Retina (tissue), 1 donor: ENCODE measurements at places on chromosomes 7 and 10.

- DNase-seq = no peak
These were observed 4.8 kb downstream of the ADCK2 start for GRCh38 chr7:140677496-140677895.

GRCh38 chr7:89994483-89994882 lies 159.8 kb upstream of the STEAP1 start:
- DNase-seq = no peak

DNA sequence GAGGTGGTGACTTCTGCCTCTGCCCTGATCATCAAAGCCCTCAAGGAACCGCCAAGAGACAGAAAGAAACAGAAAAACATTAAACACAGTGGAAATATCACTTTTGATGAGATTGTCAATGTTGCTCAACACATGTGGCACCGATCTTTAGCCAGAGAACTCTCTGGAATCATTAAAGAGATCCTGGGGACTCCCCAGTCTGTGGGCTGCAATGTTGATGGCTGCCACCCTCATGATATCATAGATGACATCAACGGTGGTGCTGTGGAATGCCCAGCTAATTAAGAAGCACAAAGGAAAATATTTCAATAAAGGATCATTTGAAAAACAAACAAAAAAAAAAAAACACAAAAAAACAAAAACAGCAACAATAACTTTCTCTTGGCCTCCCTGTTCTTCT lies 59.5 kb upstream of the TOMM7 start:
- DNase-seq = no peak

GRCh38 chr7:27939893-27940292 lies 199.9 kb downstream of the TAX1BP1 start:
- no peak for DNase-seq

GRCh38 chr7:130286881-130287280 lies 6.1 kb upstream of the CPA4 start:
- DNase-seq = no peak
